ENCODE measurements at places on chromosomes 6 and 20.

- no peak for DNase-seq
These were observed 198.5 kb downstream of the TBXT start for GRCh38 chr6:165969184-165969583.

DNA sequence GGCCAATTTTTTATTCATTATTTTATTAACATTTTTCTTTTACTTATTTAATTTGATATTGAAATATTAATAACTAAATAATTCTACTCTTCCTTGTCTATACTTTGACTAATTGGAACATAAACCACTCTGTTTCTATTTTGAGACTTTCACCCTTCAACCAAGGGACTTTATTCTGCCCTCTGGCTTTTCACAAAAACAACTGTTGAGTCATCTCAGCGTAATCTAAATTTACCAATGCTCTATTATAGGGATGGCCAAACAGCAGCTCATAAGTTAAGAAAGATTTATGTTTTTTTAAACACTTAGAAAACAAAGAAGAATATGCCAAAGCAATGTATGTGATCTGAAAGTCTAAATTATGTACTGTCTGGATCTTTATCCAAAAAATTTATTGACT lies 46.7 kb downstream of the DOP1A start:
- no peak for DNase-seq

GRCh38 chr6:111061508-111061907 lies 25.8 kb upstream of the SLC16A10 start:
- DNase-seq, result no peak

- DNase-seq, result no peak
These were observed 34.2 kb downstream of the GSS start for GRCh38 chr20:34921436-34921835.

- no peak for DNase-seq
These were observed 158.7 kb upstream of the JARID2 start for GRCh38 chr6:15087186-15087589.

GRCh38 chr6:16523606-16524379 lies 237.5 kb downstream of the ATXN1 start:
- DNase-seq, result no peak

- no peak for DNase-seq
These were observed 115.9 kb upstream of the F13A1 start for GRCh38 chr6:6436366-6436765.

DNA sequence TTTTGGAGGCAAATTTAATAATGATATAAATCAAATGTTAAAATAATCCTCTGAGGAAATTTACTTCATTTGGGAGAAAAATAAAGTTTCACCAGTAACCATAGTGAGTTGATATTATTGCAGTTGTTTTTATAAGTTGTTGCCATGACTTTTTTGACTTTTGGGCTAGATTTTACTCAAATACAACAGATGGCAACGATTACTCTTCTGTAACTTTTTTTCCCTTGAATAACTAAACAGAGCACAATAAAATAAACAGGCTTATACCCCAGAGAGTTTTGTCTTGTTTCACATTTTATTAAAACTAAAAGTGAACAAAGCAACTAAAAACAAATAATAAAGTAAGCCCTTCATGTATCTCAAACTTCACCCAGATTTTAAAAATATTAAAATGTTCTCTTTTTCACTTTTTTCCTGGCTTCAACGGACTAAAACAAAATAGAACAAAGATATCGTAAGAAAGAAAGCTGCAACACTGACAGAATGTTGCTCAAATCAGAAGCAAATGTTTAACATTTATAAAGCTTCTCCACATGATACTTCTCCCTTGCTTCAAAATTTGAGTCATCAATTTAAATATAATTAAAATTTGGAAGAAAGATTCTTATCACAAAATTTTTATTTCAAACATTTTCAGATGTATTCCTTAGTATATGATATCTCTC lies 42.5 kb upstream of the BMP5 start:
- DNase-seq, result no peak

- DNase-seq, result no peak
These were observed 40.8 kb upstream of the MAN1A1 start for GRCh38 chr6:119390247-119390793.

GRCh38 chr6:146598772-146599405 lies at the start of gene ADGB:
Gene ADGB (plus strand): TSS chr6:146598972. CDS start chr6:146599041, 69 bp downstream.
- peak; percentile 48 for DNase-seq

DNA sequence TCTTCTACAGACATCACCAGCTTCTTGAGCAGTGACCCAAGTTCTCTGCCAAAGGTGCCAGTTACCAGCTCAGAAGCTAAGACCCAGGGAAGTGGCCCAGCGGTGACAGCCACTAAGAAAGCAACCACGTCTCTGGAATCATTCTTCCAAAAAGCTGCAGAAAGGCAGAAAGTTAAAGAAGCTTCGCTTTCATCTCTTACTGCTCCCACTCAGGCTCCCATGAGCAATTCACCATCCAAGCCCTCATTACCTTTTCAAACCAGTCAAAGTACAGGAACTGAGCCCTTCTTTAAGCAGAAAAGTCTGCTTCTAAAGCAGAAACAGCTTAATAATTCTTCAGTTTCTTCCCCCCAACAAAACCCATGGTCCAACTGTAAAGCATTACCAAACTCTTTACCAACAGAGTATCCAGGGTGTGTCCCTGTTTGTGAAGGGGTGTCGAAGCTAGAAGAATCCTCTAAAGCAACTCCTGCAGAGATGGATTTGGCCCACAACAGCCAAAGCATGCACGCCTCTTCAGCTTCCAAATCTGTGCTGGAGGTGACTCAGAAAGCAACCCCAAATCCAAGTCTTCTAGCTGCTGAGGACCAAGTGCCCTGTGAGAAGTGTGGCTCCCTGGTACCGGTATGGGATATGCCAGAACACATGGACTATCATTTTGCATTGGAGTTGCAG lies 15.2 kb downstream of the GTPBP2 start:
- DNase-seq, result no peak

DNA sequence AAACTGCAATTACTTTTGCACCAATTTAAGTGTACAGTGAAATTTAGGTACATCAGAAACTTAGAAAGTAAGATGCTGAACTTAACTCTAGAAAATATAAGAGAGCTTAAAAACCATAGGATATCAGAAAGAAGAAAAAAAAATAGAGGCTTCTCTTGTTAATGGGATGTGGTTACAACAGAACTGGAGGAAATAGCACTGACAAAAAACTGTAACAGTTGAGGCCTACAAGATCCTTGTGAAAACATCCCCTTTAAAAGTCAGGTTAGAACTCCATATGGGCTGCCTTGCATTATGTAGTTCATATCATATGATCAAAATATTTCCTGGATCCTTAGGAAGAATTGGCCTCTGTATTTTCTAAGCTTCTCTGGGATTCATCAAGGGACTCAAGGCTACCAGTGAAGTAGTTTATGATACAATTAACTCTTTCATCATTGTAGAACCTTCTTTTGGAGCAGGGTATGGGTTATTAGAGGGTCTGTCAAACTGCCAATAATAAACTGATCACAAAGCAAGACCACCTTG lies 24.8 kb downstream of the MTCL3 start:
- DNase-seq, result no peak

GRCh38 chr20:37526839-37527637 lies 638 bp downstream of the BLCAP start:
- peak; percentile 29 for DNase-seq

DNA sequence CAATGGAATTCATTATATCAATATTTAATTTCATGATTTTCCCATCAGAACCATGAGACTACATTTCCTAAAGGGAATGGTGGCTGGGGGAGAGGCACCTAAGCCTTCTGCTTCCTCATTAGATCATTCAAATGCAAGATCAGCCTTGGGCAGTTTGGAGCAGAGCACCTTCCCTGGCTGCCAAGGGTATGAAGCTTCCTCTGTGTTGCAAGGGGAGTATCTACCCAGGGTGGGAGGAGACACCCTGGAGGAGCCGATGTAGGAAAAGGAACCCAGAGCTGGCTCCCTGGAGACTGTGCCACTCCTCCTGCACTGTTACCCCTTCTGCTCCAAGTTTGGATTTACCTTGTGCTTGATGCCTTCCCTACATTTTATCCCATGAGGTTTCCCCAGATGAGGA lies 299.7 kb upstream of the PRDM1 start:
- DNase-seq, result peak; percentile 26

DNA sequence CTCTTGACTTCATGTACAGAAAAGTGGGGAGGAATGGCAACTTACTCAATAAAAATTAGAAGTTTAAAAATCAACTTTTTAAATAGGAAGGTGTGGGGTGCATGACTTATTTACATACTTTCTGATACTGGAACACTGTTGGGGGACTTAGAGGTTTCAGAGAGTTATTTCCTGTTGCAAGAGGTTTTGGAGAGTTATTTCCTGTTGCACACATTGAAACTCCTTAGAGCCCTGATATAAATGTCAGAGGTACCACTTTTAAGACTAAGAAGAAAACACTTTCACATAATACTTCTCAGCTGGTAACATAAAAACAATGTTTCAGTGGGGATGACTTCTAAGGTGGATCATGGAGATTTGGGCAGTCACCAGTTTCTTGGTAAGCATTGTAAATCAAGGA lies 579.9 kb downstream of the MMUT start:
- no peak for DNase-seq

GRCh38 chr6:44442236-44442635 lies 54.7 kb downstream of the CDC5L start:
- no peak for DNase-seq

- DNase-seq, result no peak
These were observed 225.9 kb upstream of the CDH4 start for GRCh38 chr20:61026173-61026572.

- no peak for DNase-seq
These were observed 11.9 kb downstream of the GPX5 start for GRCh38 chr6:28537509-28538140.

DNA sequence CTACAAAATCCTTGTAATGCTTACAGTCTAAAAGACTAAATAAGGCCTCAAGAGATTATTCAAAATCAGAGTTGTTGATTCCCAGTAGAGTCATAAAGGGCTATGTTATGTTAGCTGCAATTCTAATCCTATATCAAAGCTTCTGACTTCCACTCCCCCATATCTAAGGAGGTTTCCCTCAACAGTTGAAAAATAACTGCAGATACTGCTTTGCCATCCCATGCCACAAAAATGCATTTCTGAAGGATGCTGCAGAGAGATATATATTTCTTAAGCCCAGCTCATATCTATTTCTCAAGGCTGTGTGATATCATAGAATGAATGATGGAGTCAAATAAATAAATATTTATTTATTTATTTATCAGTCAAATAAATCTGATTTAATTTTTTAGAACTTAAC lies 332.3 kb downstream of the LAMA2 start:
- no peak for DNase-seq

GRCh38 chr6:43269273-43270007 lies 26.2 kb downstream of the TTBK1 start:
- DNase-seq, result no peak

DNA sequence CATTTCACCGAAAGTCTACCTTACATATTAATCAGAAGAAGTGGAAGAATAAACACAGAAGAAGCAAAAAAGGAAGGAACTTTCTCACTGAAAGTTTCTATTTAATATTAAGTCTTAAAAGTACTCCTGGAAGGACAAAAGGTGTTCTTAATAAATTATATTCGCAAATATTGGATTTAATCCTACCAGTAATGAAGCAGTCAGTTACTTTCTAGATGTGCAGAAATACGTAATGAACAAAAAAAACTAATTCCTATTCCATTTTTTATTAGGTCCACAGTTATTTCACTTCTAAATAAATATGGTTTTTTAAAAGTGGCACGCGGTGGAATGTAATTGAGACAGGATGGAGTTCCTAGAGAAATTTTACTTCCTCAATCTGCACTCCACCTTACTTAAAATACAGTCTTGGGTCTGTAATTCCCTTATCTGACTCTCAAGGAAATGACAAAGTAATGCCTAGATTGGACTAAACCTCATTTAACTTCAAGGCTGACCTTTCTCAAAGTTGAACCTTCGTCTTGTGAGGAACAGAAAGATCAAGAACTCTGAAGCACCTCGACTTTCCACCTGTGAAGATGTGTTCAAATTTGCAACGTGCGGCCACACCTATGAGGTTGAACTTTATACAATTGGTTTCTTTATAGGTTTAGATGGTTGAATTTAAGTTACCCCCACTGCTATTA lies 1.1 kb upstream of the TRAM2 start:
- peak; percentile 30 for DNase-seq

DNA sequence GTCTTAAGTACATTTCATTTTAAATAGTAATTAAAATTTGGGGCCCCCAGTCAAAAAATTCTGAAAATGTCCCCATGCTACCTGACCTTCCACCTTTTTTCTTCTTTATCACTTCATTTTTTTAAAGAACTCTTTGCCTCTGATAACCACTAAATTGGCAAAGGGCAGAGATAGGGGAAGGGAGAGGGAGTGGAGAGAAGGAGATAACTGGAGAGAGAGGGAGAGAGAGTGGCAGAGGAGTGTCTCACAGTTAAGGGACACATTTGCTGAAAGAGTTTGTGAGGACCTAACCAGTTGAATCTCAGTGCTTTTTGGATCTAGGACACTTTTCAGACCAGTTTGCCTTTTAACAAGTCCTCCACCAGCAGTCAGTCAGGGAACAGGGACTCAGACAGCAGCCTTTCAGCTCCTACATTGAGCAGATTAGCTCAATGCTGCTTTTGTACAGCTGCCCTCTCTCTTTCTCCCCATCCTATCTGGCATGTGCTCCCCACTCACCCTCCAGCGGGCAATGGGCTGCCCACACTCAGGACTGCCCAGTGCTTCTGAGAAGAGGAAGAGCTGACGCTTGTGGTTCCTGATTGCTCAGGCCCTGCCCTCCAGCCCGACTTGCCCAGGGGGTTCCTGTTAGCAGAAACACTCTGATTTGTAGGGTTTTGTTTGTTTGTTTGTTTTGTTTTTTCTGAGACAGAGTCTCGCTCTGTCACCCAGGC lies 14.4 kb downstream of the ARMC2 start:
- DNase-seq, result peak; percentile 73

GRCh38 chr6:3228046-3228671 lies 706 bp upstream of the TUBB2B start:
- DNase-seq, result no peak

DNA sequence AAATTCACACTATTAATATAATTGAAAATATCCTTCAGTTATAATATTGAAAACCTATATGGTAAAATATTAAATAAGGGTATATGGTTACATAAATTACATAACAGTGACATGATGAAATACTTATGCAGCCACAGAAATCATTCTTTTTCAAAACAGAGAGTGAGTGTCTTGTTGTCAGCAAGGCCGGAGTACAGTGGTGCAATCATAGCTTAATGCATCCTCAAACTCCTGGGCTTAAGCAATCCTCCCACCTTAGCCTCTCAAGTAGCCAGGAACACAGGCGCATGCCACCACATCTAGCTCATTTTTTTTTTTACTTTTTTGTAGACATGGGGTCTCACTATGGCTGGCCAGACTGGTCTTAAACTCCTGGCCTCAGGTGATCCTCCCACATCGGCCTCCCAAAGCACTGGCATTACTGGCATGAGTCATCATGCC lies 40.4 kb downstream of the FAM8A1 start:
- peak; percentile 31 for DNase-seq

DNA sequence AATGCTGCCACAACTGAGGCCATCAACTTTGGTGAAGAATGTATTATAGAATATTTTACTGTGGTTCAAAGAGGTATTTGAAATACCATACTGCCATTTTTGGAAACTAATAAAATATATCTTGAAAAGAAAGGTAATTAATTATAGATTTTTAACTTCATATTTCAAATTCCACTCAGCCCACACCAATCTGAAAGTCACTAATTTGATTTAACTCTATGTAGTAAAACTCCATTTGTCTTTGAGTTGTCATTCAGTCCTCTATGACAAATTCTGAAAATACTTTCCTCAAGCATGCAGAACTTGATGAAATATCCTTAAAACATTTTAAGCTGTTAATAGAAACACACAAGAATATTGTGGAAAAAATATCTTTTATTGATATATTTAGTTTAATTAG lies 1196.7 kb upstream of the CITED2 start:
- DNase-seq, result no peak
